ENCODE measurements at places on chromosomes 16 and 17.

- peak; percentile 57 for DNase-seq
These were observed 9.7 kb upstream of the SNF8 start for GRCh38 chr17:48954300-48954755.

DNA sequence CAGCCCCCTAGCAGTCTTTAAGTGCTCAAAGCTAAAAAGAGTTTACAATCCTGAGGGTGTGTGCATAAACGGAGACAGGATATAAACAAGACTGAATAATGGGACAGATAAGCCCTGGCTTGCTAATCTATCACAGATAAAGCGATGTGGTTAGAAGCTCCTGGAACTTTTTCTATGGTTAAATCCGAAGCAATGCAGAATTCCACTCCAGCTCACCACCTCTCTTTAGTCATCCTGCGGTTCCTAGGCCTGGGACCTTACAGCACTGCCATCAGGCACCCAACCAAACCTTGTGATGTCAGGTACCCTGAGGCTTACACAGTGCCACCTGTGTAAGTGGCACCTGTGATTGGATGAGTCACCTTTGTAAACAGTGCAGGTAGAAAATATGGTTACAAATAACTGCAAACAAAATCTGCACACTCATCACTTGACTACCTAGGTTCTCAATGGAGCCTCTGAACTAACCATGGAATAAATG is 31.5 kb upstream of the B4GALNT2 start:
- DNase-seq, result peak; percentile 70

GRCh38 chr17:40124279-40125141 is 2.7 kb downstream of the MSL1 start:
- peak; percentile 41 for DNase-seq

DNA sequence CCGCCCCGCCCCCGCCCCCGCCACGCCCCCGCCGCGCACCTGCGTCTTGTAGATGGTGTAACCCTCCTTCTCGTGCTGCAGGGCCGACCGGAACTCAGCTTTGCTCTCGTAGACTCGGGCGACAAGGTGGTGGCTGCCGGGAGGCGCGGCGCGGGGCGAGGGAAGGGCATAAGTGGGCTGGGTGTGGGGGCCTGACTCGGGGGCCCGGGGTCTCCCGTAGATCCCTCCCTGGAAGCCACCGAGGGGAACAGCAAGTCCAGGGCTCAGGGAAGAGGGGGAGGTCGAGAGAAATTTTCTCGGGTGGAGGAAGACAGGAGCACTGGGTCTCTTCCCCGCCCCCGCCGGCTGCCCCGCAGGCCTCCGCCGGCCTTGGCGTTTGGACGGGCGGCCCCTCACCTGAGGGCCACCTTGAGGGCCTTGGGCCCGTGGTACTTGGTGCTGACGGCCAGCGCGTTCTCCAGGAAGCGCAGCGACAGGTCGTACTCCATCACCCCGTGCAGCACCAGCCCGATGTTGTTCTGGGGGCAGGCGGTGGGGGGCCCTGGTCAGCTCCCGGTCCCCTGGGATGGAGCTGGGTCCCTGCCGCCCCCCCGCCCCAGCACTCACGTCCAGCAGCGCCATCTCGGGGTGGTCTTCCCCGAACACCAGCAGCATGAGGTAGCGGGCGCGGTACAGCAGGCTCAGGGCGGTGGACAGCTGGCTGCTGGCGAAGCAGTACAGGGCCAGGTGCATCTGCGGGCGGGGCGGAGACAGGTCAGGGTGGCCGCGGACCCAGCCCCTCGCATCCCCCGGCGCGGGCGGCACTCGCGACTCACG is 19.4 kb downstream of the CLUH start:
- DNase-seq, result no peak
